Stimulated activated CD8-positive, alpha-beta memory T cell treated with anti-CD3 and anti-CD28 coated beads, Interleukin-7, amount 100 ng/mL, for 4 hours (primary cell): ENCODE measurements at places on chromosomes 6 and 20.

DNA sequence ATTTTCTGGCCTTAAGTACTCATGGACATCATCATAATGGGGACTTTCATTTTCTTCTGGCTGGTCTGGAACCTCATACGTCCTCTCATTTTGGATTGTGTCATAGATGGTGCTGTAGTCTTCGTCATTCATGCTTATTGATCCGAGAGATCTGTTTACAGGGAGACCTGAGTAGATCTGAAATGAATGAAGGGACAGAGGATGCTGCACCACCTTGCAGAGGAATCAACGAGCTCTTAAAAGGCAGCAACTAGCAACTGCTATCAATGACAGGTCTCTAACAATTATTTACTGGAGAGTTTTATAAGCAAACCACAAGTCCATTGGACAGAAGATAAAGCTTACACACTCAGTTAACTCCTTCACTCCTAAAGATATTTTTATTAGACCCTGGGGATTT lies 49.7 kb upstream of the ENPP4 start:
- no peak for DNase-seq

DNA sequence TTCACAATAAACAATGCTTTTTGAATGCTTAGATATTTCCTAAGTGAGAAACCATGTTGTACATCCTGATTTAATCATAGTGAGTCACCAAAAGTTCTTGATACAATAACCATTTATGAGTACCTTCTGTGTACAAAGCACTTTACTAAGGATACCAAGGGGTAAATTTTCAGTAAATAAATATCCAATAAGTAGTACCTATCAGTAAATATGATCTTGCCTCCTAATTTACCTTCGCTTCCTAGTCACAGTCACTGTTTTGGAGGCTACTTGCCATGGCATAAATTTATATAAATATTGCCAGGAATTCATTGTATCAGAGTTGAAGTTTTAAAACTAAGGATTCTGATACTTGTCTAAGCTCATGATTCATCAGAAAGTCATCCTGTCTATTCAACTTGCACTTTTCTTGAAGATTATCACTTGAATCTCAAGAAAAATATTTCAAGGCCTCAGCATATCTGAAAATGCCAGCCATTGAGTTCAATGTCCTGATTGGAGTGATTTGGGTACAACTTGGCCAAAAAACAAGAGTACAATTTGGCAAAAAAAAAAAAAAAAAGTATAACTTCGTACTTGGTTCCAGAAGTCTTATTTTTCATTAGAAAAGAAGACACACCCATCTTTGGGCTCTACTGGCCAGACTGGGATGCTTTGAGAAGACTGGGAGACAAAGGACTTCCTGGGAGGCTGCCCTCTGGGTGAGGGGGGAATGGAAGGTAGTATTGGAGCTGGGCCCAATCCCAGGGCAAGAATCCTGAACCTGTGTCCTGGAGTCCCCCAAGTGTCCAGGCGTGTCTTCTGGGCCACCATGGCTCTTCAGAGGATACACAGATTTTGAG lies 32.8 kb downstream of the RAB22A start:
- no peak for DNase-seq

GRCh38 chr20:20393207-20394120 lies 25.6 kb downstream of the INSM1 start:
- DNase-seq = no peak

- DNase-seq = no peak
Measured at GRCh38 chr6:150797949-150798348, 67.6 kb upstream of the MTHFD1L start.

DNA sequence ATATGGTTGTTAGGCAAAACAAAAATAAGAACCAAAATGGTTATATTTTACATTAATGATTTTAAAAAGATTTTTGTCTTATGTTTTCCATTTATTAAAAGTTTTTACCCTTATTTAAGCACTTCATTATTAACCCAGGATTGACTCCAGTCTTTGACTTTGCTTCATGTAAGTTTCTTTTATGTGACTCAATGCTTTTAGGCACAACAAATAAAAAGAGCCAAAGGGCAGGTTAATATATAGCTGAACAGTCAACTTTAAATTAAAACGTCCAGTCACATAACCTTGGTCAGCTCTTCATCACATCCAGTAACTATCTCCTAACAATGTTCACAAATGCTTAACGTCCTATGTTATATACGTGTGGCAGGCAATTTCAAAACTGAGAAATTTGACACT lies 32.7 kb downstream of the COL21A1 start:
- no peak for DNase-seq

GRCh38 chr6:149050160-149050559 lies 267.4 kb upstream of the TAB2 start:
- DNase-seq = no peak

- DNase-seq = peak; percentile 29
Measured at GRCh38 chr6:33014841-33015634, 5.6 kb upstream of the HLA-DOA start.

DNA sequence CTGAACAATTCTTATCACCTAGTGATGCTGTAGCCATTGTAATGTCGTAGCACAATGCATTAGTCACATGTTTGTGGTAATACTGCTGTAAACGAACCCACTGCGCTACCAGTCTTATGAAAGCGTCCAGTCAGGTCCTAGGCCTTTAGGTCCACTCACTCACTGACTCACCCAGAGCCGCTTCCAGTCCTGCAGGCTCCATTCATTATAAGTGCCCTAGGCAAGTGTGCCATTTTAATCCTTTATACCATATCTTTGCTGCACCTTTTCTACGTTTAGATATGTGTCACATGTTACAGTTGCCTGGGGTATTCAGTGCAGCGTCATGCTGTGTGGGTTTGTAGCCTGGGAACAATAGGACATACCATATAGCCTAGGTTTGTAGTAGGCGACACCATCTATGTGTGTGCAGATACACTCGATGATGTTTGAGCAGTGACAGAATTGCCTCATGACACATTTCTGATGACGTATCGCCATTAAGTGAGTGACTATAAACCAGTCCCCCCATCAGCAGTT lies 15.4 kb downstream of the IGF2R start:
- DNase-seq = no peak

DNA sequence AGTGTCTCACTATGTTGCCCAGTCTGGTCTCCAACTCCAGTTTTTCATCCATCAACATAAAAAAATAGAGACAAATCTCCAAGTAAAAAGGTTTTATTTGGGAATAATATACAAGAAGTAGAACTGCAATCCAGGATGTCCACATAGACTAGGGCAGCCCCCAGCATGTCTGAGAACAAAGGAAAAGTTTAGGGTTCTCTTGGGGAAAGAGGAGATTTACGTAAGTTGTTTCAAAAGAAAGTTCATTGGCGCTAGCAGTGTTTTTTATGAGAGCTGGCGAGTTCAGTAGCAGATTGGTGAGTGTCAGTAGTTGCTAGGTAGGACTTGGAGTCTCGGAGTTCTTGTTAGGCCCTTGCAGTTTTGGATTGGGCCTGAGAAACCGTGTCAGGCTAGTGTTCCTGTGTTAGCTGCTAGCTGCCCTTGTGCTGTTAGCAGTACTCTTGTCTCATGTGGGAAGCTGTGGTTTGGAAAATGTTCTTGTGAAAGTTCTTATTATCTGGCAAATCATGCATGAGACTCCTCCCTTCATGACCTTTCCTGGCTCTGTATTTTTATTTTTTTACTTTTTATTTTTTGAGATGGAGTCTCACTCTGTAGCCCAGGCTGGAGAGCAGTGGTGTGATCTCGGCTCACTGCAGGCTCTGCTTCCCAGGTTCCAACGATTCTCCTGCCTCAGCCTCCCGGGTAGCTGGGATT lies 24.7 kb downstream of the TTLL9 start:
- DNase-seq = no peak

- no peak for DNase-seq
Measured at GRCh38 chr6:119250036-119250435, 99.5 kb downstream of the MAN1A1 start.

DNA sequence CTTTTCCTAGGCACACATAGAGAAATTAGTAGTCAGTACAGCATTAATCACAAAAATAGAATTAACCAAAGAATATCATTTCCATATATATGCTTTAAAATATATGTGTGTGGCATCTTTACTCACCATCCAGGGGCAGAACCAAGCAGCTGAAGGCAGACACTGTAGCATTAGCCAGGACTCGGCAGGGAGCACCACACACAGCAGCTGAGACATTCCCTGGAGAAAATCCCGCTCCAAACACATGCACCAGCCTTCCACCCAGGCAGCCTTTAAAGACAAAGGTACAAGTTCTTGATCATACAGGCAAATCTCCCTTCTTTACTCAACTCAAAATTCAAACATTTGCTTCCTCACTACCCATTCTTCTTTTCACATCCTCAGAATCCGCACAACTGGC lies 64.7 kb downstream of the PKHD1 start:
- no peak for DNase-seq

DNA sequence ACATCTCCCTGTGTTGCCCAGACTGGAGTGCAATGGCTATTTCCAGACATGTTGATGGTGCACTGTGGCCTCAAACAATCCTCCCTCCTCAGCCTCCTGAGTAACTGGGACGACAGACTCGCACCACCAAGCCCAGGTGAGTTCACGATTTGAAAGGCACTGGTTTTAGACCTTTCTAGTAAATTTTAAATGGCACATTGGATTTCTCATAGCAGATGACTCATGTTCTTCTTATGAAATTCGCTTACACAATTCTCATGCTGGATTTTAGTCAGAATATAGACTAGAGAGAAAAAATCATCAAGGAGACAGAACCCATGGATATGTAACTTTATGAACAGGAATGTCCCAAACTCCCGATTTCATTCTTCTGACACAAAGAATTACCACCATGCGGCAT lies 18.1 kb upstream of the PXDC1 start:
- no peak for DNase-seq

DNA sequence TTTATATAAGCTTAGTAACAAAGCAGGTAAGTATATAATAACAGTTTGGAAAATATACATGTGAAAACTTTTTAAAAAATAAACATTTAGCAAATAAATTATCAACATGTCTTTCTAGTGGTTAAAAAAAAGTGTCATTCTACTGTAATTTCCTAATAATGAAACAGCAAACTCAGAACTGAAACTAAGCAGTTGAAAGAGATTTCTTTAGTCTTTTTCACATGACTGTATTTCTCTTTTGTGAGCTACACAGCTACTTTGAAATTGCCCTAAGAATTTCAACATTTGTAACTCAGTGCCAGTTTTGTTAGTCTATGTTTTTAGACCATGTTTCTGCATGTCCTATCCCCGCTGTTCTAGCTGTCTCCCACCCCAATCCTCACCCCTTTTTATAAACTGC lies 28.4 kb upstream of the SDHAF4 start:
- no peak for DNase-seq

- no peak for DNase-seq
Measured at GRCh38 chr20:53975761-53976160, 94.6 kb downstream of the BCAS1 start.

DNA sequence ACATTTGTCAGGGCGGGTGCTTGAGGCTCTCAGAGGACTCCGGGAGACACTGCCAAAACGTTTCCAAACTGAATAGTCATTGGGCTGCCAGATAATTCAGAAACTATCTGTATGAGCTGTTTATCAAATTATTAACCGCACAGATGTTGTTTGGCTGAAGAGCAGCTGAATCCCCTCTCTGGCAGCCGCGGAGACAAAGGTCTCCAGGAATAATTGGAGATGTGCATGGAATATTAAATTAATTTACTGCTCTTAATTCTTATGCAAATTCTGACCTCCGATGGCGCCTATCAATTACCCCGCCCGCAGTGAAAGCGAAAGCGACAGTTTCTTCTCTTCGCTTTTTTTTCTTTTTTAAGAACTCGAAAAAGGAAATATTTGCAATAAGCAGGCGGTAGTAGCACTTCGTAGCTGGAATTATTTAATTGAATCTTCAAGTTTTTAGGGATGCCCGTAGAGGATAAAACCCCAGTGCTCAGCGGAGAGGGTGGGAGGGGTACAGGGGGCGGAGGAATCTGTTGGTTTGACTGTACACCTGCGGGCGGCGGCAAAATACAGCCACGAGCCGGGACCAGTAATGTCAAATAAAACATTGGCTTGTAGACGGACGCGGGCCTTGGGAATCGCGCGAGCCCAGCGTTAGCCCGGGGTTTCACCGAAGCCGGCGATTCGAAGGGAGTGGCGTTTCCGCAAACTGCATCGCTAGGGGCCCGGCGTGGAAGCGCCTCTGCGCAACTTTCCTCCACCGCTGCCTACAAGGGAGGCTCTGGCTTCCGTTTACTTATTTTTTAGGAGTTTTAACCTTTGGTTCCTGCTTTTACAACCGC lies 6.2 kb downstream of the LINC00237 start:
- DNase-seq = no peak

GRCh38 chr6:136762022-136762975 lies 30.0 kb downstream of the MAP3K5 start:
- DNase-seq = no peak

DNA sequence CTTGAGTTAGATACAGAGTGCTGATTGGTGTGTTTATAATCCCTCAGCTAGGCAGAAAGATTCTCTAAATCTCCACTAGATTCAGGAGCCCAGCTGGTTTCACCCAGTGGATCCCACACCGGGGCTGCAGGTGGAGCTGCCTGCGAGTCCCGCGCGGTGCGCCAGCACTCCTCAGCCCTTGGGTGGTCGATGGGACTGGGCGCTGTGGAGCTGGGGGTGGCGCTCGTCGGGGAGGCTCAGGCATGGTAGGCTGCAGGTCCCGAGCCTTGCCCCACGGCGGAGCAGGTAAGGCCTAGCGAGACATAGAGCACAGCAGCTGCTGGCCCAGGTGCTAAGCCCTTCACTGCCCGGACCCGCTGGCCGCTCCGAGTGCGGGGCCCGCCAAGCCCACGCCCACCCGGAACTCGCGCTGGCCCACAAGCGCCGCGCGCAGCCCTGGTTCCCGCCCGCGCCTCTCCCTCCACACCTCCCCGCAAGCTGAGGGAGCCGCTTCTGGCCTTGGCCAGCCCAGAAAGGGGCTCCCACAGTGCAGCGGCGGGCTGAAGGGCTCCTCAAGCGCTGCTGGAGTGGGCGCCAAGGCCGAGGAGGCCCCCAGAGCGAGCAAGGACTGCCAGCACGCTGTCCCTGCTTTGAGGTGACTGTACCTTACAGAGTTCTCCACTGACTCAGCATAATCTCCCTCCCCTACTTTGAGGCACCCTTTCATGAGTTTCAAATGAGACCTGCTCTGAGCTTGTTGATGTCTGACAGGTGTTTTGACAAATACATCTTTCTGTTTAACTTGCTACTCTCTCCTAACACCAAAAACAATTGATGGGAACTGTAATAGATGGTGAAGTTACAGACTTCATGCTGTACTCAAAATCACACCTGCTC lies 3.9 kb upstream of the SSR1 start:
- DNase-seq = no peak

- DNase-seq = no peak
Measured at GRCh38 chr20:35560541-35560940, 18.7 kb downstream of the ERGIC3 start.

GRCh38 chr6:75349262-75349984 lies 64.8 kb upstream of the TMEM30A start:
- no peak for DNase-seq

GRCh38 chr20:25275813-25276532 lies 28.1 kb downstream of the PYGB start:
- no peak for DNase-seq

GRCh38 chr6:20286968-20287565 lies 74.8 kb upstream of the MBOAT1 start:
- no peak for DNase-seq

DNA sequence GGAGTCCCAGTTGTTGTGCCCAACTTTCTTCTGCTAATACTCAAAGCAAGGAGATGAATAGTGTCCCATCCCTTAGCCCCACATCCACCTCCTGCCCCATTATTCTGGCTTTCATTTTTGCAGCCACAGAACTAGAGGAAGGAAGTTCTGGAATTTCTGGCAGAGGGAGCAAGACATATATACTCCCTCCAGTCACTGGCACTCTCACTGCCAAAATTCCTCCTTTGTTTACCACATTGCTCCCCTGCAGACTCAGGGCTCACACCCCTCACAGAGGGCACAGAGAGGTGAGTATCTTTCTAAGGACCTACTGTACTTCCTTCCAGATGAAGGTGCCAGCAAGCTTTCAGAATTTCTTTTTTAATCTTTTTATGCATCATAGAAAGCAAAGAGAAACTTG lies 168.0 kb upstream of the ID4 start:
- DNase-seq = no peak
